ENCODE measurements at places on chromosomes 12 and 14.

- no peak for DNase-seq
These were observed 32.9 kb downstream of the SETD3 start for GRCh38 chr14:99447739-99448138.

DNA sequence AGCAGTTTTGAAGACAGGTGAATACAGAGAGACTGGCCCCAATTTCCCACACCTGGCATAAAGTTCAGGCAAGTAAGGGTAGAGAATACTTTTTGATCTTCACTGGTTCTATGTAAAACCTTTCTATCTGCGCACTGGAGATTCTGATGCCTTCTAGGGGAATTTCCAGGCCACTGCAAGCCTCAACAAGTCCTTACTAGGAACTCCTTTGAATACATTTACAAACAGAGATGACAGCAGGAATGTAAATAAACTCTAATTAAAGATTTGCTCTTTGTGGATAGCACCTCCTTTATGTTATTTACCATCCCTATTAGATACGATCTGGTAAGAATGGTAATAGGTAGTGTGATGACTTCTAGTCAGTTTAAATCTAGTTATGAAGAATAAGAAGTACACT is 69.2 kb downstream of the NTN4 start:
- no peak for DNase-seq

DNA sequence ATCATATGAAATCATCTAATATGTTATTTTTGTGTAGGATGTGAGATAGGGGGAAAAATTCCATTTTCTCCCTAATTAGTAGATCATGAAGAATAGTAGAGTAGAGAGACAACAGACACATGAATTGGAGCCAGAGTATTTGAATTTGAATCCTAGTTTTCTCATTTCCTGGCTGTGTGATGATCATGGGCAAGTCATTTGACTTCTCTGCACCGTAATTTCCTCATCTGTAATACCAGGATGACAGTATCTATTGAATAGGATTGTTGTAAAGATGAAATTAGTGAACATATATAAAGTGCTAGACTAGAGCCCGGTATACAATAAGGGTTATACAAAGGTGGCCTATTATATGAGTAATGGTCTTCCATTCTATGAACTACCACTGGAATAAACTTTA is 32.2 kb upstream of the PLXNC1 start:
- DNase-seq: no peak

DNA sequence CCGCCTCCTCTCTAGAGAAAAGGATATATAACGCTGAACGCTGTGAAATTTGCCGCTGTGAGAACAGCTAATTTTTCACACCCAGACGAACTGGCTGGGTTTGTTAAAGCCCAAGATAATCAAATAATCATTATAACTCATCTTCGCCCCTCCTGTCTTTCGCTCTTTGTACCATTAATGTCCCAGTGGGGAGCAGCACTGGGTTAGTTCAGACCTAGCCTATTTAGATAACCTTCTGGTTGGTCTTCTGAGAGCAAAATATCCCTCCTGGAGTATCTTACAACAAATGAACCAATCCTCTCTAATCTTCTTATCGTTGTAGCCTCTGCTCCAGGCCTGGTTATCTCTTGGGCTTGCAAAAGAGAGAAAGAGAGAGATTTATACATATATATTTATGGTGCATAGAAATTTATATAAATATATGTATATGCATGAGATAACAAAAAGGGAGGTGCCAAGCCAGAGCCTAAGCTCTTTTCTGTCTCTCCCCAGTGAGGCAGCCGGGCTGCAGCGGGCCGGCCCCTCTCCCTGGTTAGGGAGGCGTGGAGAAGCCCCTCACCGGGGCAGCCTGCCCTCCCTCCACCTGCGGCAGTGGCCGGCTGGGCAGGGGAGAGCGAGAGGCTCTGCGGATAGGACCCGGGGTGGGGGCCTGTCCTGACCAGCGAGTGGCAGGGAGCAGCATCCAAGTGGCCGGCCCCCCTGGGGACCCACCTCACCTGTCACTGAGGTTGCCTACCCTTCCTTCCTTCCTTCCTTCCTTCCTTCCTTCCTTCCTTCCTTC is 202.0 kb upstream of the LHX5 start:
- no peak for DNase-seq

- no peak for DNase-seq
These were observed 85.6 kb downstream of the SLC2A13 start for GRCh38 chr12:40020261-40020691.

DNA sequence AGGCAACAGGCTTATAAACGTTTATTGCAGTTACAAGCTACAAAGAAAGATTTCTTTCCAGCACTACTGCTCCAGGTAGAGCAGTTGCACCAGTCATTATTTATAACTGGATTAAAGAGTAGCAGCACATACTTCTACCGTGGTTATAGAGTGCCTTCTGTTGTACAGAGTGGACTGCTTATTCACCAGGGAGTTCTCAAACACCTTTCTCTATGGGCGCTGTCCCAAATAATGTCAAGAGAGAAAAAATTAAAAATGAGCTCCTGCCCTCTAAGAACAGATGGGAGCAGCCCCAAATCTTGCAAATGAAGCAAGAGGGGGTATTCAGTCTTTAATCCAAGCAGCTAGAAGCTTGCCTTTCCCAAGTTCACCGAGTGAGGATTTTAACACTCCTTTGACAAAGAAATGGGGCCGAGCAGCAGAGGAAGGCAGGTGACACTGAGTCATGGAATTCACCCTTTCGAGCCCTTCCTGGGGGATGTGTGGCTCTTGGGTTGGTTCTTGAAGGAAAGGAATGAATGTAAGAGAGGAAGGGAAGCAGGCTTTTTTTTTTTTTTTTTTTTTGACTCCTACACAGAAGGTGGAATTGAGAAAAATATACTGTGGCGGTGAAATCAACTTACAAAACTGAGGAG is 181.2 kb downstream of the PRKCH start:
- no peak for DNase-seq

GRCh38 chr14:57323721-57324120 is 55.0 kb downstream of the AP5M1 start:
- no peak for DNase-seq

DNA sequence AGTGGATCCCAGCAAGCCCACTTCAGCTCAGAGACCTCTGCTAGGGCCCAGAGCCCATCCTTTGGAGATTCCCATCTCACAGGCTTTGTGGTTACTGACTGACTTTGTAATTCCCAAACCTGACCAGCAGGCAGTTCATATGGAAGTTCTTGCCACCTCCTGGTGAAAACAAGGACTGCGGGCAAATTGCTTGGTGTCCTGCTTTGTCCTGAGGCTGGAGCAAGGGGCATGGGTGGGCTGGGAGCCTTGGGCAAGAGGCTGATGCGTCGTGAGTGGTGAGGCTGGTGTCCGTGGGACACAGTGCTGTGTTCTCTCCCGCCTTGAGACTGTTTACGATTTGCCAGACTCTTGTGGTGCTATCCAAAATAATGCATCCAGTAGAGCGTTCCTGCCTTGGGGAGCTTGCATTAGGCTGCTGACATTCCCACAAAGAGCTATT is 91.0 kb downstream of the LRRC74A start:
- DNase-seq: no peak

GRCh38 chr12:30631740-30632139 is 63.9 kb downstream of the IPO8 start:
- DNase-seq: no peak

GRCh38 chr12:124299628-124300388 is 4.9 kb downstream of the RFLNA start:
- DNase-seq: no peak

DNA sequence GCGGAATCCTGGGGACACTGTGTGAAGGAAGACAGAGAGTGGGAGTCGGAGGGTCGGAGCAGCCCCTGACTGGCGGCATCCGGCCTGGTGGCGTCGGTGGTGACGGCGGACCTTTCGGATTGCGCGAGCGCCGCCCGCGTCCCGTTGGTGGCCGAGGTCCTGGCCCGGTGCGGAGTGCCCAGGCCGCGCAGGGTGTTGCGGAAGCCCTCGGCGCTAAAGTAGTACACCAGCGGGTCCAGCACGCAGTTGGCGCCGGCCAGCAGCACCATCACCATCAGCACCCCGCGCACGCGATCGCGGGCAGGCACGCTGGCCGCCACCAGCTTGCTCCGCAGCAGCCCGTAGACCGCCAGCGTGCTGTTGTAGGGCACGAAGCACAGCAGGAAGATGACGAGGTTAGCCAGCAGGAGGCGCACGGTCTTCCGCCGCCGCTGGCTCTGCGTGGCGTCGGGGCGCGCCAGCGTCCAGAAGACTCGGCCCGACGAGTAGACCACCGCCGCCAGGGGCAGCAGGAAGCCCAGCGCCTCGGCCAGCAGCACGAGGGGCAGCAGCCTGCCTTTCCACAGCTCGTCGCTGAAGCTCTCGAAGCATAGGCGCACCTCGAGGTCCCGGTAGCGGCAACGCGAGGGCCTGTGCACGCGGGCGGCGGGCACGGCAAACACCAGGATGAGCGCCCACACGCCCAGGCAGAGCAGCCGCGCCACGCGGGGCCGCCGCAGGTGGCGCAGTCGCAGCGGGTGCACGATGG is 13.1 kb upstream of the CHD4 start:
- no peak for DNase-seq

- DNase-seq: no peak
These were observed 8.1 kb downstream of the ARID2 start for GRCh38 chr12:45737638-45738037.

DNA sequence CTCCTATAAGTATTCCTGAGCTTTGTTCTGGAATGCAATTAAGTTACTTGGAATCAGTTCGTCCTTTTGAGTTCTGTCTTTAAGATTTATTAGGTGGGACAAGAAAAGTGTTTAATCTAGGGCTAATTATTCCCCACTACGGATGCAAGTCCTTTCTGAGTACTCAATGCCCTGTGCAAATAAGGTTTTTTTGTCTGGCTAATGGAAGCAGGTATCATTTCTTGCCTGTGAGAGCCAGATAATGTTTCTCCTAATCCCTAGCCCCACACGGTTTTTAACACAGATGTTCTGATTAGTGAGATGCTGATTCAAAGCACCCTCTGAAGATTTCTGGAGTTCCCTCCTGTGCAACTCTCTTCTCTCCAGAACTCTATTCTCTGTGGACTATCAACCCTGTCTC is 296.6 kb upstream of the PRICKLE1 start:
- DNase-seq: no peak

DNA sequence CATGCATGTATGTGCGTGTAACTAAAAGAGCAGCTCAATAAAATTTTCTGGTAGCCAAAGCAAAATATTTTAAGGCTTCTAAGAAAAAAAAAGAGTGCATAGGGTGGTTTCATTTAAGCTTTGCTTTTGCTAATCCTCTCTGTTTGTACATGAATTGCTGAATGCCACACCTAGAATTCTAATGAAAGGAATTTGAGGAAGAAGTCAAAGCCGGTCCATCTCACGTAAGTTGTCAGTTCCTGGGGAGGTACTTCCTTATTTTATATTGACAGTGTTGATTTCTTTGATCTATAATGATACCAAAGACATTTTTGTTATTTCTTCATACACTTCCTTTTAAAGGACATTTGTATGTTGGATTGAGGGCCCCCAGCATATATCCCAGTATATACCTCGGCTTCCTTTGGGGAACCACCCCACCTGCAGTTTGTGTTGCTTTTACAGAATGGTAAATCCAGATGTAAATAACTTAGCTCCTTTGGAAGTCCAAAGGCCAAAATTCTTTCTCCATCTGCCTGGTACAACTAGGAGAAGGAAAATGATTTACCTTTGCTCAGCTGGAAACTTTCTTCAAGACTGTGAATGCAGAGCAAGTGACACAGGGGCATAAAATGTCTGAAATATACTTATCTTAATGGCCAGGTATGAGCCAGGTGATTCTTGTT is 420.9 kb upstream of the ATP2B1 start:
- DNase-seq: no peak

- DNase-seq: no peak
These were observed 75.5 kb downstream of the SLC8A3 start for GRCh38 chr14:70113211-70113610.

DNA sequence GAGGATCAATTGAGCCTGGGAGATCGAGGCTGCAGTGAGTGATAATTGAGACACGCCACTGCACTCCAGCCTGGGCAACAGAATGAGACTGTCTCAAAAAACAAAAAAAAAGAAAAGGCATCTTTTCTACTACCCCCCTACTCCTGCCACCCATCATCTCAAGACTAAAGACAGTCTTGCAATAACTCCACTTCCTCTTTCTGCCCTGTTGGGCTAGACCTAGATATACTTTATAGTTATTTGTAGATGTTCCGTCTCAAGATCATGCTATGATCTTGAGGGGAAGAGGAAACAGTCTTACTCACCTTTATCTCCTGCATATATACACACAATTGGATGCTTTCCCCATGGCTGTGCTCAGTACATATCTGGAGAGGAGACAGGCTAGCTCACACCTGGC is 12.1 kb upstream of the ESPL1 start:
- DNase-seq: no peak

DNA sequence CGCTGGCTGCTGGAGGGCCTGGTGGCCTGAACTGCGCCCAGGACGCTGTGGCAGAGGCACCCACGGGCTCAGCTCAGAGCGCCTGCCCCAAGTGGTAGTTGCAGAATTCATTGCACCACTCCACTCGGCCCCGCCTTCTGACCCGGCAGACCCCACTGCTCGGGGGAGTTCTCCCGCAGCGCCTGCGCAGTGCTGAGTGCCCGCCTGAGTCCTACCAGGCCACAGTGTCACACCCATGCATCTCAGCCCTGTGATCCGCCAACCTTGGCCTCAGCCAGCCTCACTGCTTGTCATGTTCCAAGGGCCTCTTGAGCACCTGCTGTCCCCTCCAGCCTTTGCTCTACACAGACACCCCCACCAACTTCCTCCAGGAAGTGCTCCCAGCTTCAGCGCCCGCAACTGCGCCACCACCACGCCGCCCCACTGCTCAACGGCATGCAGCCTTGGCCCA is 12.2 kb downstream of the DEGS2 start:
- DNase-seq: peak; percentile 64
